ENCODE measurements at places on chromosomes 12 and 14. TPM values are rescaled to one million over a fixed set of nuclear protein-coding genes. Genes with fewer than 3 reads are reported as not detected.

GRCh38 chr12:120680165-120680738, 6.7 kb upstream of the MLEC start:
- no peak for DNase-seq
- peaks cover 12% of the 10 kb centered on the region for H3K4me1 ChIP-seq
- no peak overlapping the region for H3K27ac ChIP-seq
- no peak overlapping the region for H3K4me3 ChIP-seq

DNA sequence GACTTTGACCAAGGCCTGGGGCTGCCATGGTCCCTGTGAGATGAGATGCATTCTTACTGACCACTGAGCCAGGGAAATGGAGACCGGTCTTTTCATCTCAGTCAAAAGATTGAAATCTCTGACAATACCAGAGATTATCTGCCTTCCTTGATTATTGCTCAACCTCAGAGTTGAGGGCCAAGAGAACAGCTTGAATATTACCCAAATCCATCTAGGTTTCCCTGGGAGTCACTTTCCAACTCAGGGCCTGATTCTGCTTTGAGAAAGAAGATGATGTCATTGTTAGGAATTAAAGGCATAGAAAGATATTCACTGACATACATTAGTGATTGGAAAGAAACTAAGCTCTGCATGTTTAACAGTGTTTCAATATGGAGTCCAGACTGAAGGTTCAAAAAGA, 515.9 kb upstream of the TBX3 start:
- H3K4me1 ChIP-seq = no peaks in the 10 kb centered on the region
- no peak for DNase-seq
- H3K36me3 ChIP-seq = no peaks in the 10 kb centered on the region
- no peaks in the 10 kb centered on the region for H3K27me3 ChIP-seq
- no peak overlapping the region for H3K4me3 ChIP-seq

DNA sequence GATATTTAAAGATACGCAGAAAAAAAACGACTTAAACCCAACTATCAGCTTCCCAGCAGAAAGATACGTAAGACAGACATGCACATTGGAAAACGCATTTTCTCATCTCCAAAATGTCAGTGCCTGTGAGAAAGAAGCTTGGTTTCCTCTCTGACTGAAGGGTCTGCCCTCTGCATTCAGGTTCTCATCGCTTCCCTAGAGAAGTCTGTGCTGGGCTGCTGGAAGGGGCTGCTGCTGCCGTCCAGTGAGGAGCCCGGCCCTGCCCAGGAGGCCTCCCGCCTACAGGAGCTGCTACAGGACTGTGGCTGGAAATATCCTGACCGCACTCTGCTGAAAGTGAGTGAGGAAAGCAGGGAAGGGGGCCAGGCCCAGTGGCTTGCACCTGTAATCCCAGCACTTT, 4.7 kb upstream of the PFDN5 start:
- DNase-seq = no peak
- no peak overlapping the region for H3K27ac ChIP-seq
- H3K4me1 ChIP-seq = peaks cover 16% of the 10 kb centered on the region
- no peaks in the 10 kb centered on the region for H3K27me3 ChIP-seq

GRCh38 chr12:76936275-76937193, 57.7 kb upstream of the CSRP2 start:
- no peaks in the 10 kb centered on the region for H3K36me3 ChIP-seq
- DNase-seq = no peak
- H3K27ac ChIP-seq = no peak overlapping the region
- no peak overlapping the region for H3K4me3 ChIP-seq

GRCh38 chr14:61928701-61929100, 166.5 kb downstream of the SNAPC1 start:
- H3K4me1 ChIP-seq = no peaks in the 10 kb centered on the region
- DNase-seq = no peak
- no peak overlapping the region for H3K4me3 ChIP-seq
- no peak overlapping the region for H3K27ac ChIP-seq

GRCh38 chr14:59182641-59183040, 5.8 kb upstream of the DAAM1 start:
- peaks cover 2% of the 10 kb centered on the region for H3K4me1 ChIP-seq
- H3K36me3 ChIP-seq = no peaks in the 10 kb centered on the region
- no peak overlapping the region for H3K27ac ChIP-seq
- H3K4me3 ChIP-seq = no peak overlapping the region
- H3K27me3 ChIP-seq = peaks cover 21% of the 10 kb centered on the region

DNA sequence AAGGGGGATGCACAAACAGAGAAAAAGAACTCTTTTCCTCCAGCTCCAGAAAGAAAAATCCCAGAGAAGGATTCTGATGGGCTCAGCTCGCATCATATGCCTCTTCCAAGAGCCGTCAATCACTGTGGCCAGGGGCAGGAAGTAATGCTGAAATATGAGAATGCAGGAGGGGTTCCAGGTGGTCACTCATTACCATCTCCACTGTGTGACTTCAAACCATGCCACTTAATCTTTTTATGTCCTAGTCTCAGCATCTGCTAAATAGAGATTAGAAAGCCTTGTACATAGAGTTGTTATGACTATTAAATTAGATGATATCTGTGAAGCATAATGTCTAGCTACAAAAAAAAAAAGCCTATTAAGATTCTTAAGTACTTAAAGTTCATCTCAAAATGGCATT, 65.6 kb upstream of the FICD start:
- no peak for DNase-seq
- H3K27me3 ChIP-seq = peaks cover 5% of the 10 kb centered on the region
- H3K4me3 ChIP-seq = no peak overlapping the region
- H3K4me1 ChIP-seq = no peaks in the 10 kb centered on the region
- no peaks in the 10 kb centered on the region for H3K36me3 ChIP-seq

DNA sequence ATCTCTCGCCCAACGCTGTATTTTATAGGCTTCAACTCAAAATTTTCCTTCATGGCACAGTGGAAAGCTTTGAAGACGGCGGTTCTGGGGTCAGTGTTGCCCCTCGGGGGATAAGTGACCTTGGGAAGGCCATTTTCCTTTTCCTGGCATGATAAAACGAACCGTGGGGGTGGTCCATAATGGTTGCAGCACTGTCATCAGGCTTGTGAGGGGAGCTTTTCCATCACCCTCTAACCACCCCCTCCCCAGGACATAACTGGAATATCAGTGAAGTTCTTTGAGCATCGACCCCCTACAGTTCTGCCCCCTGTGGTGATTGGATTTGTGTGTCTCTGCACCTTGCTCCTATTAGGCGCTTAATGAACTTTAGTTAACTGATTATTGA, 16.0 kb downstream of the FOS start:
- H3K4me3 ChIP-seq = peak overlapping the region; percentile 65
- H3K27ac ChIP-seq = peak overlapping the region; percentile 77
- no peaks in the 10 kb centered on the region for H3K27me3 ChIP-seq

- DNase-seq = no peak
- H3K27me3 ChIP-seq = no peaks in the 10 kb centered on the region
- H3K4me3 ChIP-seq = no peak overlapping the region
These were observed 6.8 kb downstream of the ACAD10 start for GRCh38 chr12:111692575-111693210.

GRCh38 chr14:48925184-48925583, 661.0 kb downstream of the RPS29 start:
- H3K36me3 ChIP-seq = no peaks in the 10 kb centered on the region
- no peak for DNase-seq
- no peaks in the 10 kb centered on the region for H3K27me3 ChIP-seq
- no peaks in the 10 kb centered on the region for H3K4me1 ChIP-seq
- H3K27ac ChIP-seq = no peak overlapping the region
- no peak overlapping the region for H3K4me3 ChIP-seq

DNA sequence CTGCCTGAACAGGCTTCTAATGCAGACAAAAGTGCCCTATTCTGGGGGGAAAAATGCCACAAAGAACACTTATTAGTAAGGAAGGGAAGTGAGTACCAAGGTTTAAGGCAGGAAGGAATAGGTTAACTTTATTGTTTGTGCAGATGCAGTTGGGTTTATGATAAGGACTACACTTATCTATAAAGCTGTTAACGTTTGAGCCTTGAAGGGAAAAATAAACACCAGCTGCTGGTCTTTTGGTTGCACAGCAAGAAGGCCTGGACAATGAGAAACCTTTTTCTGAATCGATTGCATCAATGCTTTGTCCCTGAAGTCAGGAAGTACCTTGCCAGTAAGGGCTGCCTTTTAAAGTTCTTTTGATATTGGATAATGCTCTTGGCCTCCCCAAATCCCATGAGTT, 407.8 kb downstream of the ATP23 start:
- no peak overlapping the region for H3K27ac ChIP-seq
- no peak for DNase-seq
- no peaks in the 10 kb centered on the region for H3K36me3 ChIP-seq
- H3K27me3 ChIP-seq = no peaks in the 10 kb centered on the region
- no peaks in the 10 kb centered on the region for H3K4me1 ChIP-seq
- no peak overlapping the region for H3K4me3 ChIP-seq

DNA sequence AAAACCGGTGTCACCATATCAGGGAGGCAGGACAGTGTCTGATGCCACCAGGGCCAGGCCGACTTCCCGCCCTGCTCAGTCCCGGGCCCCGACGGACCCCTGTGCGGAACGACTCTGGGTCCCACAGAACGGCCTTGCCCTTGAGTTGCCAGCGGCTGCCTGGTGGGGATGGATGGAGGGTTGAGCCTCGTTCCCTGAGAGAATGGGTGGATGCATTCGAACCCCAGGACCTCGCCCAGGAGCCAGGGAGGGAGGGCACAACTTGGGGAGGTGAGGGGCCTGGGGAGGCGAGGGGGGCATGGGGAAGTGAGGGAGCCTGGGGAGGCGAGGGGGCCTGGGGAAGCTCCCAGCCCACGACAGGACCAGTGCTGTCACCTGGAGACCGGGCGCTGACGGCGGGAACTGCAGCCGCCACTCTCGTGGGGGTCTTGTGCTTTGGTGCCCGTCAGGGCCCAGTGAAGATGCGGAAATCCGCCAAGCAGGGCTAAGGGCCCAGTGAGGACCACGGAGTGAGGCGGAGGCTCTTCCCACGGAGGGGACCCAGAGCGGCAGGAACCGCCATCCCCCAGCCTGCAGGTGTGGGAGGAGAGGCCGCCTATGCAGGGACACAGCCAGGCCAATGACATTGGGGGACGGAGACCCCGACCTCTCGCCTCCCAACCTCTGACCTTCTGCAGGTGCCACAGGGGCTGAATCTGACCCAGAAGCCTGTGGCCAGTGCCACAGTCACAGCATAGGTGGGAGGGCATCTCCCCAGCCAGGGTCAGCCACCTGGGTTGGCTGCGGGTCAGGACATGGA, 74.4 kb upstream of the GALNT9 start:
- no peak overlapping the region for H3K4me3 ChIP-seq
- H3K36me3 ChIP-seq = no peaks in the 10 kb centered on the region
- H3K4me1 ChIP-seq = no peaks in the 10 kb centered on the region

Gene NAB2
- total RNA-seq = 4.8 TPM

Gene TAS2R19
- 1.2 TPM for total RNA-seq

Gene FLVCR2
- total RNA-seq = 2.3 TPM

Gene C1QL4
- total RNA-seq = not detected

Gene NTN4
- 0.47 TPM for total RNA-seq

Gene RERG
- total RNA-seq = not detected

Gene KCTD10
- total RNA-seq = 26.1 TPM
